ENCODE measurements at places on chromosomes 12 and 14.

DNA sequence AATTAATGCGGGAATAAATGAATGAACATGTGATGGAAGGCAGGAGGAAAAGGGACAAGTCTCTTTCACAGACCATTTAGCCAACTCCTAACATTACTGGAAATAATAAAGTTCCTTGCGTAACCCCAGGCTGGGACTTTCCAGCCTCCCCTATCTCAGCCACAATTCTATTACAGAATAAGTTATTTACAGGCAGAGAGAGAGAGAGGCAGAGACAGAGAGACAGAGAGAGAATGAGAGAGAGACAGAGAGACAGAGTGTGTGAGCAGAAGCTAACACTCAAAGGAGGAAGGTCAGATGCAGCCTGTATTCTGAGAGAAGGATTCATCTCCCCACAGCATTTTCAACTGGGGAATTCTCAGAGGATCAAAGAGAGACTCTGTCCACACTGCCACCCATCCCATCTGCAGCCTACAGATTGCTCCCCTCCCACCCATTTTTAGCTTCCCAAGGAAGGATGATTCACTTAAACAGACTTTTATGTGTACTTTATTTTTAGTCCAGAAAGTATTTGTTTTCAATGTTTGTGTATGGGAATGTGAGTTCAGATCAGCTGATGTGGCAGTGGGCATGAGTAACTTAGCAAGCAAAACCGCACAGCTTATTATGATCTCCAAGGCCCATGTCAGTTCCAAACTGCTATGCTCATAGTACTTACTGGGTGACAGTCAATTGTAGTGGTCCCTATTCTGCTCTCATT lies 165.7 kb downstream of the CAND1 start:
- DNase-seq, result no peak

GRCh38 chr12:131352296-131352900 lies 358.5 kb upstream of the SFSWAP start:
- no peak for DNase-seq

GRCh38 chr12:77734214-77734883 lies 96.3 kb upstream of the NAV3 start:
- no peak for DNase-seq

DNA sequence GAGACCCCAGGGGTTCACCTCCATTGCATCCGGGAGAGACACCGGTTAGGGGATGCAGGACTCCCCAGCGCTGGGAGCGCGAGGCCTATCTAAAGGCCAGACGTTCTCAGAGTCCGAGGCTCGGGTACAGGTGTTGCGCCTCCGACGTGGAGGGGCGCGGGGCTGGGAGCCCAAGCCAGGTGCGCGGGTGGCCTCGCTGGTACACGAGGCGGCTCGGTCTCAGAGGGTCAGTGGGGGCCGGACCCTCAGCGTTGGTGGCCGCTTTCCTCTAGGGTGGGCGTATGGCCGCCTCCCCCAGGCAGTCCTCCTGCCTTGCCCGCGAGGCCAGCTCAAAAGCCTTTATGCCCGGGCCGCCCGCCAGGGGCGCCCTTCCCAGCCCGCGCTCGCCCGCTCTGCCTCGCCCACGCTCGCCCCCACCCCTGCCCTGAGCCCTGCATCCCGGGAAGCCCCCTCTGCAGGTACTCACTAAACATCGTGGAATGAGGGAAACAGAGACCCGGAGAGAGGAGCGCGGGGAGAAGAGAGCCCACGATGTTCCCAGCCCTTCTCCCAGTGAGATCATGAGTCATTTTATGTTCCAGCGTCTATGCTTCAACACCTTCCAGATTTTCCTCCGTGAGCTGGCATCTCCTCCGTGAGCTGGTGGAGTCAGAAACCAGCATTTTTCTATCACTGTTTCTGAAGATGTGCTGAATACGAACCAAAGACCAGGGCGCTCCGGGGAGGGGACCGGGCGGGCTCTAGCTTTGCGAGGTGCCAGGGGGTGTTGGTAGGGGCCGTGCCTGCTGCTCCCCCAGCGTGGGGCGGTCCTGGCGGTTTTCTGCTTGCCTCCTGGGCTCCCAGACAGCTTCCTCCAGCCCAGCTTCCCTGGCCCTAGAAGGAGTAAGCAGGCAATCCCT lies 73.8 kb downstream of the DIO3 start:
- no peak for DNase-seq

DNA sequence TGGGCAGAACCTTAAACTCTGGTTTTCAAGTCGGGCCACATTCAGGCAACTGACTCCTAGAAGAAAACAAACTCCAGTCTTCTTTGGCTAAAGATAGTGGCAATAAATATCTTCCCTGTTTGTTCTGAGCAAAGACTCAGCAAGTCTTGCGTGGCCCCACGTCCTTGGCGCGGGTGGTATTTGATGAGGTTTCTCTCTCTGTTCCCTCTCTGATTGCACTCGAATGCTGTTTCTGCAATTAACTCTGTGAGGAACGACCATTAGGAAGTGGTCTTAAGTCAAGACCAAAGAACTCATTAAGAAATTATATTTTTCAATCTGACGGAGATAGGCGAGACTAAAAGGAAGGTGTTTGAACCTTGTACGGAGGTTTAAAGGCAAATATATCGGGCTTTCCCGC lies 177.6 kb downstream of the TMEM132C start:
- DNase-seq, result no peak

DNA sequence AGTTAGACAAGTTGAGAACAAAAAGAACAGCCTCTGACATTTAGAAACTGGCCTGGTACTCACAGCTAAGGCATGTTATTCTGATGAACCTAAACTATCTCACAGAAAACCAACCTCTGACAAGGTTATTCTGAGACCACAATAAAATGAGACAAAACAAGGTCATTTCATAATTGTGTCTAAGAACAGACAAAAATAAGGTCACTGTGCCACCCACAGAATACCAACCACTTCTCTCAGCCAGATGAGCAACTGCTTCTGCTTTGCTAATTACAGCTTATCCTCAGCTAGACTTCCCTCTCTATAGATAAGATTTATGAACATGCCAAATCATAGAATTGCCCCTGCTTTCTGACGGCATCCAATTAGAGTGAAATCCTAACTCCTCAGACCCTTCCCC lies 52.2 kb upstream of the CRACR2A start:
- DNase-seq, result no peak

- DNase-seq, result no peak
Measured at GRCh38 chr12:31386364-31386777, 60.4 kb upstream of the SINHCAF start.

DNA sequence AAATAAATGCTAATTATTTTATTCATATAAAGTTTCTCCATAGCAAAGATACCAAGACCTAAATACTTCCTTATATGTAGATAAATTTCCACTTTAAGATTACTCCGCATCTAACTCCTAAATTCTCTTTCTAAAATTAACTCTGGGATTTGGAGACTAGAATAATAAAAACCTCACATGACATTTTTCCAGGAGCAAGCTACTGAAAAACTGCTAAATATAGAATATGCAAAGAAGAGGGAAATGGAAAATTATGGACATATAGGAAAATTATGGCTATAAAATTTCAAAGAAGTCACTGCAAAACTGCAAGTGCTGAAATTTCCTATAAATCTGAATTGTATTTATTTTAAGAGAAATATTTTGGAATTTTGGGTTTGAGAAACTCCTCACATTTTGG lies 186.2 kb downstream of the DUSP6 start:
- no peak for DNase-seq

DNA sequence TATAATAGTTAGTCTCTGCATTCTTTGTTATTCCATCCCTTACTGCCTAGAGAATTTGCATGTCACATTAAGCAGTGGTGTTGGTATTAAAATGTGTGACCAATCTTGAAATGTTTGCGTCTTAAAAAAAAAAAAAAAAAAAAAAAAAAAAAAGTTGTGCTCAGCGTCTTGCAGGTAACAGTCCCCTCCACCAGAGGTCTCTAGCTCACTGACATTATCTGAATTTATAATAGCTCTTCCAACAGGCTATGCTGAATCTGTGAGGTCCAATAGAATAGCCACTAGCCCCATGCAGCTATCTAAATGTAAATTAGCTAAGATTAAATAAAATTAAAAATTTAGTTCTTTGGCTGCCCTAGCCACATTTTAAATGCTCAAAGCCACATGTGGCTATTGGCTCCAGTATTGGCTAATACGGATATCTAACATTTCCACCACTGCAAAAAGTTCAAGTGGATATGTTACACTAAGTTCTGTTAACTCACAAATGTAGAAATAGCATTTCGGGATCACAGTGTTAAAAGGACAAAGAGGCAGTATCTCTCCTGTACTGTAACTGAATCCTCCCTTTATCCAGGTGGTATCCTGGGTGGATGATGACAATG lies 28.7 kb downstream of the NKX2-8 start:
- no peak for DNase-seq

DNA sequence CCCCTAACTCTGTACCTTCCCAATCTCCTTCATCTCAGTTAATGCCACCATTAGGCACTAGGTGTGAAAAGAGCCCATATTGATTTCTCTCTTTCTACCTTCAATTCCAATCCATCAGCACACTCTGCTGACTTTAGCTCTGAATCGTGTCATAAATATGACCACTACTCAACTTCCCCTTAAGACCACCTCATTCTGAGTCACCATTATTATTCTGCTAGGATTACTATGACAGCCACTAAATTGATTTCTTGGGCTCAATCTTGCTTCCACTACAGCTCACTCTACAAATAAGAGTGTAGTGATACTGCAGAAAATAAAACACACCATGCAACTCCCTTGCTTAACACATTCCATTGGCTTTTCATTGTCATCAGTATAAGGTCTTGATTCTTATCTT lies 1449.0 kb upstream of the FLRT2 start:
- DNase-seq, result no peak

GRCh38 chr12:127903146-127903545 lies 363.8 kb upstream of the TMEM132C start:
- no peak for DNase-seq

GRCh38 chr12:116381240-116381743 lies 103.8 kb upstream of the MED13L start:
- no peak for DNase-seq

GRCh38 chr12:99137124-99137855 lies 492.2 kb downstream of the APAF1 start:
- no peak for DNase-seq

GRCh38 chr14:91511043-91511383 lies 903 bp upstream of the PPP4R3A start:
- no peak for DNase-seq

DNA sequence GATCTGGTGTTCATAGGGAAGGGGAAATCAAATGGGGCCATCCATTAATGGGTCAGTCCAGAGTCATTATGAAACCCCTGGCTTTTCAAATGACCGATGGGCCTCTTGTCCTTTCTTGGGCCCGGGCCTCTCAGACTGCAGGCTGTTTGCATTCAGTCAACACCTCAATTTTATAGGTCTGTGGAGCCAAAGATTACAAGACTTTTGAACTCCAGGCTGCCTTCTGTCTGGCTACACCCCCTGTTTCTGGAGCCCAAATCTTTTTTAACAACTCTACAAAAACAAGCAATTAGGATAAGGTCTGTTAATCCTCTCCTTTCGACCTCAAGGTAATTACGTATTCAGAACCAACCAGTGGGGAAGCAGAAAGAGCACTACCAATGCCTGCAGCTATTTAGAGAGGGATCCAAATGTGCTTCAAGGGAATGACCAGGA lies 35.6 kb downstream of the DUSP6 start:
- DNase-seq, result no peak

DNA sequence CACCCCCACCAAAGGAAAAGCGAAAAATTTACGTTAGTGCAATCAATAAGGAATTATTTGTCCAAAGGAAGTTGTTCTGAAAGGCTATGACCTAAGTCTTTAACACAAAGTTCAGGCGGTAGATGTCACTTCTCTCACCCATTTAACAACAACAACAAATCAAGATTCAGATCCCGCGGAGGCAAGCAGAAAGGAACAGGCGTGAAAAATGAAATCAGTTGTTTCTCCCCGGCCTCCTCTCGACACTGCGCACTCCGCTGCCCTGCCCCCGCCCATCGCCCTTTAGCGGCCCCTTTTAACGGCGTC lies 1.4 kb downstream of the DENND5B start:
- no peak for DNase-seq

- no peak for DNase-seq
Measured at GRCh38 chr14:69654116-69654515, 42.7 kb downstream of the SUSD6 start.

DNA sequence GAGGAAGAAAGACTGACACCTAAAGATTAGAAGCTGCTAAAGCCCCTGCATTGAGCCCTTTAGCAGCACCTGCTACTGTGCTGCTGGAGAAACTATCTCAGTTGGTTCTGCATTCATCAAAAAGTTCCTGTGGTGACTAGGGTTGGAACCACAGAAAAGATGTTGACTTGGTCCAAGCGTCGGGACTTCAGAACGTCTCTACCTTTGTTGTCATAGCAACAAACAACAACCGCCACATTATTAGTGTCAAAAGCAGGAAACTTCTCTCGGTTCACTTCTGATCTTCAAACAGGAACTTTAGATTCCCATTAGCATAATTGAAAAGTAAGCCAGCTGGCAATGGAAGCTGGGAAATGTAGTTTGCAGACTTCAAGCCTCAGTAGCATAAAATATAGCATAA lies 368.0 kb downstream of the SEC23A start:
- no peak for DNase-seq

GRCh38 chr12:49261721-49262120 lies 3.2 kb upstream of the TUBA1C start:
- DNase-seq, result no peak

- no peak for DNase-seq
Measured at GRCh38 chr12:67671419-67671818, 22.9 kb downstream of the DYRK2 start.

GRCh38 chr14:63228217-63228616 lies 24.0 kb downstream of the RHOJ start:
- DNase-seq, result no peak

DNA sequence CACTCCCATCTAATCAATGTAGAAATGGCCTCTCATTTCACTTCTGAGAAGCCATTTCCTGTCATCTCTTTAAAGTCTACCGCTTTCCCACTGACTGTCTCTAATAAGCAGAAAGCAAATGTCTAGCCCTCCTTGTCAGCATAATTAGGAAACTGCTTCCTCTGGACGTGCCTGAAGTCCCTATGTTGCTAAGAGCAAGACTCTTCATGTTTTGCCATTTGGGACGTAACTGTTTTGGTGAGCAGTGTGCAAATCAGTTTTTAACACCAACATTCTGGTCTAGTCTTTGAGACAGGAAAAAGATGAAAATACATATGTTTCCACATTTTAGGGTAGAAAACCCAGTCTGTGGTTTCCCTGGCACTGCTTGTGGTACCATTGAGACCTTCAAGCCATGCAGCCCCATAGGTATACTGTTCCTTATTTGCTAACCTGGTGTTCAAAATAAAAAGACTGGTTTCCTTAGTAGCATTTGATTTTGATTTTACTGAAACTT lies 22.2 kb downstream of the IFNG start:
- DNase-seq, result no peak

GRCh38 chr14:75577090-75577489 lies 1.3 kb upstream of the FLVCR2 start:
- DNase-seq, result no peak

GRCh38 chr14:106230071-106230470 lies 703.7 kb downstream of the TMEM121 start:
- DNase-seq, result no peak
